ENCODE measurements at places on chromosomes 7 and 10.

DNA sequence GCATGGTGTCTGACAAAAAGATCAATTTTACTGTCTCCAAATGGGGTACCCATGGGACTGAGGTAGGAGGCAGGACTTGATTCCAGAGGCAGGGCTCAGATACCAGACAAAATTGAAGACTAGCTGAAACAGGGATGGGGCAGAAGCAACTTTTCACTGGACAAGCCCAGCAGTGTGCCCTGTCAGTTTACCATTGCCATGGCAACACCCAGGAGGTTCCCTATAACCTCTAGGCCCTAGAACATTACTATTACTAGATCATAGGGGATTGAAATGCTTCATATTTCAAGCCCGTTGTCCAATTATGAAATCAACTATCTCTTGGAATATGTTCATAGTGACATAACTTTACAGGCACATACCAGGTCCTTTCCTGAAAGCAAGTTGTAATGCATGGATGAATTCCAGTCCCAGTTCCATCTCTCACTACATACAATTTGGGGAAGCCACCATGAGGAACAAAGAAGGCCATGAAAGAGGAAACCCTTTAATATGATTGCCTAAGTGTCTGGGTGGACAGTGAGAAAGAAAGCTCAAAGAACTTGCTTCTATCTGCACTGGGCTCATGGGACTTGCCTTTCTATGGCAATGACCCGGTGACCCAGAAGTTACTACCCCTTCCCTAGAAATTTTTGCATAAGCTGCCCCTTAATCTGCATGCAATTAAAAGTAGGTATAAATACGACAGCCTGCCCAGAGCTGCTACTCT is 557.9 kb downstream of the KCNMA1 start:
- no peak for DNase-seq

GRCh38 chr7:111678281-111678680 is 116.0 kb upstream of the IMMP2L start:
- no peak for DNase-seq

- DNase-seq = no peak
Observed at GRCh38 chr7:56083150-56083785, 9.5 kb downstream of the PHKG1 start.

DNA sequence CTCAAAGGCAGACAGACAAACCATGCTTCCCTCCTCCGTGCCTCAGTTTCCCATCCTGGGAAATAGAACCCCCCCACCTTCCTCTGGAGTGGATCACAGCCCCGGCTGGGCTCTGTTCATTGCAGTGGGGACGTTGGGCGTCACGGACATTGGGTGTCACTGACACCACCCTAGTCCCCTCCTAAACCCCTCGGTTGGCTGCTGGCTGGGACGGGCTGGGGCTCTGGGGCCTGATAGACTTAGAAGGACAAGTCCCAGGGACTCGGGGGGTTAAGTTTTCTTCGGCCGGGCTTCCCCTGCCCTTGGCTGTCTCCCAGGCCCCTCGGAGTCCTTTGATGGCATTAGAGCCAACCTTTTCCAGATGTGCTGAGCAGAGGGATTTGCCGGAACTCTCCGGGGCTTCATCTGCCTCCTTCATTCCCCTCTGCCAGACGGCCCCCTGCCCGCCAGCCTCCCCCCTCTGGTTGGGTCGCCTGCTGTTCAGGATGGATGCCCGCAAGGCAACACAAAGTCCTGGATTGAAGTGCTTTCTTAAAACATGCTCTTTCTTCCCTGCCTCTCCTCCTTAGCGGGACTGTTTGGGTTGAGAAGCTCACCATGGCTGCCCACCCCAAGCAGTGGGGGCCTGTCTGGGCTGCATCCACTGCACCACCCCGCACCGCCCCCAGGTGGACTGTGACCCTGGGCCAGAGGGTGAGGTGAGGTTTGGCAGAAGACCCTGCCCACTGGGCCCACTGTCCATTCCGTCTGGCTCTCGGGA is 73.0 kb downstream of the COL26A1 start:
- no peak for DNase-seq

GRCh38 chr10:117688358-117688757 is 145.8 kb downstream of the EMX2 start:
- no peak for DNase-seq

DNA sequence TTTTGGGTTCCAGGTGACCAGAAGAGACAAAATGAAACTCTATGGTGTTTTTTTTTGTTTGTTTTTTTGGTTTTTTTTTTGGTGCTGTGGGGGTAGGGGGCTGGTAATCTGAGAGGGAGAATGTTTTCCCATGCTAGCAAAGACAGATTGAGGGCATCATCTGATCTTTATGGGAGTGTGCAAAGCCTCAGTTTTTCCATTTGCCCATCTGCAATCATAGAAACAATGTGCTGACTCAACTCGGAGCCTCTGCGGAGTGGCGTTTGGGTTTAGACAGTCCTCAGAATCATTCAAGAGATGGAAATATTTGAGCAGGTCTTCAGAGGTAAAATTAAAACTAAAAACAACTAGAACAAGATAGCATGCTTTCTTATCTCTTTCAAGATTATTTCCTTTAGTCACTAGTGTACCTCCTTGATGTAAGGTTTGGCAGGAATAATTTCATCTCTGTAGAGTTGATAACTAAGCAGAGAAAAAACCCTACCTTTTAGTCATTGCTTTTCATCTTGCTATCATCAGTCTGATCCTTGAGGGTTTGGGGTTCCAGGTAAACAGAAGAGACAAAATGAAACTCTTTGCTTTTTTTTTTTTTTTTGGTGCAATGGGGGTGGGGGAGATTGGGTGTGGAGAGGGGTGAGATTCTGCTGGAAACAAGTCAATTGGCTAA is 18.0 kb downstream of the CNNM2 start:
- DNase-seq = no peak

DNA sequence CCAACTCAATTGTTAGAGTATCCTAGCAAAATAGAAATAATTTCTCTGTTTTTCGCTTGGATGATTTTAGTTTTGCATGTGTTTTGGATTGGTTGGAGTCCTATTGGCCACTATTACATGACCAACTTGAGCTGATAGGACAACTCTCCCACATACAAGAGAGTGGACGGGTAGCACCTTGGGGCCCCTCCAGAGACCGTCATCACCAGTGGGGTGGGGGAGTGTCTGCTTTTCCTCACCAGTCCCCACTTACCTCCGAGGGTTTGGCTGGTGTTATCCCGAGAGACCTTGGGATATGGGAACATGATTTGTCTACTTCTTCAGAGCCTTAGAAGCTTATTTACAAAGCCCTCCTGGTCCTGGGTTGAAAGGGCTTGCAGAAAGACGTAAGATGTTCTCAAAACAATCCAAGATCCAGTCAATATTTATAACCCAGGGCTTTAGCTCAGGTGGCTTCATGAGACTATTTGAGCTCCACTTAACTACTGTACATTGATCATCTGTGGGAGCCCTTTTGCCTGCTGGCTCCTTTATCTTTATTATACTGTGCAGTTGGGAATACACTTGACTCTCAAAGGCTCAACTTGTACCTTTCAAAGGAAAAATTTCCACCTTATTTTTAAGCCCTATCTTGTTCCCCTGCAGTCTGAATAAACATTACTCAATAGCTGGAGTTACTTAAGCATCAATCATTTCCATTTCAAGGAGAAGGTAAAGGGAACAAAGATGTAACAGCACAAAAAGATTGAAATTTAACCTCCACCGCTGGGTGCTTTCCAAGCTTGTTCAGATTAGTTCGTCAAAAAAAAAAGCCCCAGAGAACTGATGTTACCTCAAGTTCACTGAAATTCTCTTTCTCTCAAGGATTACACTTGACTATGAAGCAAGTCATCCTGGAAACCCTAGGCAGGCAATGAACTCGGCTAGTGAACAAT is 119.7 kb downstream of the WDR11 start:
- DNase-seq = no peak

DNA sequence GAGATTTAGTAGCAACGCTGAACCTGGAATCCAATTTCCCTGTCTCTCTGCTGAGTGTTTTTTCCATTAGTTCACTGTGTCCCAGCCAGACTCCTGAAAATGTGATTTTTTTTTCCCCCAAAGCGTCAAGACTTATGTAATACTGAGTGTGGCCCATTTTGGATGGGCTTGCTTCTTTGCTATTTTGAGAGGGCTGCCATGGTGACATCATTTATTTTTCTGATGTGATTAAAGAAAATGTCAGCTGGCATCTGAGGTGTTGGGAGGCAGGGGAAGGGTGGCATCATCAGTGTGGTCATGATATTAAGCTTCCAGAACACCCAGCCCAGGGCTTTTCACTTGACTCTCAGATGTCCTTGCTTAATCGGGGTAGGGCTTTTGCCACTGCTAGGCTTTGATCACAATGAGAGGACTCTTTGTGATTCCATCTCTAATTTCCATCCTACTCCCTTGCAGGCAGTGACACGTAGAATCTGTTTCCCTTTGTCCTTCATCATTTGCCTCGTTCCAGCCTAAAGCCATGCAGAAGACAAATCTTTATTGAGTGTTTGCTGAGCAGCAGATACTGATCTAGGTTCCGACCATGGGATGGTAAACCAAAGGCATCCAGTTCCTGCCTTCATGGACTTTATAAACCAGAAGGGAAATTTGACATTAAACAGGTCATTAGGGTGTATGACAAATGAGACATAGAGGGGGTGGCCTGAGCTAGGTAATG is 7.4 kb downstream of the ZNF365 start:
- DNase-seq = no peak

Measured in BJ (cell line).